ENCODE measurements at places on chromosomes 11 and 22.

- DNase-seq = no peak
These were observed 12.6 kb upstream of the EIF3M start for GRCh38 chr11:32571039-32571438.

- no peak for DNase-seq
These were observed 101.2 kb downstream of the CEP164 start for GRCh38 chr11:117428856-117429229.

- no peak for DNase-seq
These were observed 14.5 kb upstream of the CYTH4 start for GRCh38 chr22:37267661-37268413.

GRCh38 chr11:131870305-131870704 lies 499.9 kb downstream of the NTM start:
- DNase-seq = no peak

DNA sequence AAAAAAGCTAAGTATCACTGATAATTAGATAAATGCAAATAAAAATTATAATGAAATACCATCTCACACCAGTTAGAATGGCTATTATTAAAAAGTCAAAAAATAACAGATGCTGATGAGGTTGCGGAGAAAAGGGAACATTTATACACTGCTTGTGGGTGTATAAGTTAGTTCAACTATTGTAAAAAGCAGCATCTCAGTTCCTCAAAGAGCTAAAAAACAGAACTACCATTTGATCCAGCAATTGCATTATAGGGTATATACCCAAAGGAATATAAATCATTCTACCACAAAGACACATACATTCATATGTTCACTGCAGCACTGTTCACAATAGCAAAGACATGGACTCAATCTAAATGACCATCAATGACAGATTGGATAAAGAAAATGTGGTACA lies 120.3 kb upstream of the ZBED5 start:
- DNase-seq = no peak

GRCh38 chr11:125123947-125124617 lies 12.7 kb upstream of the TMEM218 start:
- peak; percentile 14 for DNase-seq

- DNase-seq = no peak
These were observed 29.6 kb upstream of the MAPK1 start for GRCh38 chr22:21896951-21897513.

GRCh38 chr11:118790357-118791110 lies 430 bp downstream of the DDX6 start:
- peak; percentile 55 for DNase-seq

GRCh38 chr22:21632237-21632895 lies at the start of gene CCDC116:
TSS of gene CCDC116 (plus strand) at chr22:21632760. CDS start at chr22:21633182, 422 bp downstream.
- DNase-seq = peak; percentile 52

GRCh38 chr22:33272871-33273270 lies 214.7 kb upstream of the SYN3 start:
- DNase-seq = no peak

- DNase-seq = no peak
These were observed 116.4 kb downstream of the APOL5 start for GRCh38 chr22:35834061-35834460.

GRCh38 chr22:41828516-41828915 lies 4.4 kb upstream of the SREBF2 start:
- DNase-seq = no peak

- no peak for DNase-seq
These were observed 1.6 kb upstream of the CYTH4 start for GRCh38 chr22:37280718-37281117.

DNA sequence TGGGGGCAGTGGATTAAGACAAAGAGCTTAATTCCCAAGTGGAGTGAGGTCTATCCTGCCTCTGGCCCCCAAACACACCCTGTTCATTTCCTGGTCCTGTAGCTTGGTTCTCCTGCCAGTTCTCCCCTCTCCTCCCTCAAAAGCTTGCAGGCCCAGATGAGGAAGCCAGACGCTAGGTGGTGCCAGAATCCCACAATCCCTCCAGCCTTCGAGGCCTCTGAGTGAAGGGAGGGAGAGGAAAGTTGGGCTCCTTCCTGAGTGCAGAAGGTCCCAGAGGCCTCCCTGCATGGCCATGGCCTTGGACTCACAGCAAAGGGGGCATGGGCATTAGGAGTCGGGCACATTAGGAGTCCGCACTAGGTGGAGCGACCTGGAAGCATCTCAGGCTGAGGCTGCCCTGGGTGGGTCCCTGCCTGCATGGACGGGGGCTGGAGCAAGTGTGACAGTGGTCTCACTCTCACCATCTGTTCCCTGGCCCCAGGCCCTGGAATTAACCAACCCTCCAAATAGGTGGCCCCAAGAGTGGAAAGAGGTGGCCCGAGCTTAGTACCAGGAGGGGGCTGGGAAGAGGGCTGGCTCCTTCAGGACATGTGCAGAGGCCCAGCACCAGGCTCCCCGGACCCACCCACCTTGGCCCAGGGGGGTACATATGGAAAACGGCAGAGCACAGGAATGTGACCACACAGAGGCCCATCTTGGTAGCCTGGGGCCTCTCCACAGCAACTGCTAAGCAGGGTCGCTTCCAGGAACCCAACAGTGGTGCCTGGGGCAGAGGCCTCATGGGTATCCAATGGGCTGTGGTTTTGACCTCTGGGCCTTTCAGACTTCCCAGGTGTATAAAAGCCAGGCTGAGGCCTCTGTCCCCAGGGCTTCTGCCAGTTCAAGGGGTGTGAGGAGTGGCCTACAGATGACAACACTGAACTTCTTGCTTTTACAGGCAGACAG lies 5.2 kb downstream of the FXYD2 start:
- DNase-seq = no peak

DNA sequence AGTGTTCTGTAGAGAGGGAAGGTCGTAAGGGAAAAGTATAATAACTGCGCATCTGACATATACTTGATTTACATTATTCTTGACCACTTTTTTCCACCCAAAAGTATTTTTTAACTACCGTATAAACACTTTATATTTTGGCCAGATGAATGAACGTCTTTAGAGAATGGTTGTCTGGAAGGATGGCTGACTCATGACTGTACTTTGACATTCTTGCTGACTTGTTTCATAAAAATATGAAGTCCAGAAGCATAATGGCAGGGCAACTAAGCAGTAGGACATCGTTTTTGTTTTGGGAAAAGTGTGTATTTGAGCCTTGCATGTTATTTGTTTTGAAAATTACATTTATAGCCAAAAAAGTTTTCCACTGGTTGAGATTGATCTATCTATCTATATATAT lies 110.0 kb downstream of the OSBP2 start:
- DNase-seq = no peak

DNA sequence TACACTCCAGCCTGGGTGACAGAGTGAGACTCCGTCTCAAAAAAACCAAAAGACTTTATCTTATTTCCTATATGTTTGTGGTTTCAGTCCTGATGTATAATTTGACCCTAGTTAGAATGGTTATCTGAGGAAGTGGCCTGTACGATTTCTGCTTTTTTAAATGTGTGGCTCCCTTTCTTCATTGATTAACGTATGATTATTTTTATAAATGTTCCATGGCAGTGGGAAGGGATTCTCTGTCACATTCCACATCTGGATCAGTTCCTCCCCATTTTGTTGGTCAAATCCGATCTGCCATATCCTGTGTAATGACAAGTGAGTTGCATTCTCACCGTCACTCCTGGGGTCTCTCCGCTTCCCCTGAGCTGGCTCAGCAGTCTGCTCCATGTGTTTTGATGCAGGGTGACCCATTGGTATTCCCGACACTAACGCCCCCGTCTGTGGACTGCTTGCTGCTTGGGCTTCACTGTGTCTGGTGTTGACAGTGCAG lies 20.3 kb downstream of the NEAT1 start:
- DNase-seq = no peak

- DNase-seq = no peak
These were observed 30.3 kb upstream of the PISD start for GRCh38 chr22:31692186-31692886.

DNA sequence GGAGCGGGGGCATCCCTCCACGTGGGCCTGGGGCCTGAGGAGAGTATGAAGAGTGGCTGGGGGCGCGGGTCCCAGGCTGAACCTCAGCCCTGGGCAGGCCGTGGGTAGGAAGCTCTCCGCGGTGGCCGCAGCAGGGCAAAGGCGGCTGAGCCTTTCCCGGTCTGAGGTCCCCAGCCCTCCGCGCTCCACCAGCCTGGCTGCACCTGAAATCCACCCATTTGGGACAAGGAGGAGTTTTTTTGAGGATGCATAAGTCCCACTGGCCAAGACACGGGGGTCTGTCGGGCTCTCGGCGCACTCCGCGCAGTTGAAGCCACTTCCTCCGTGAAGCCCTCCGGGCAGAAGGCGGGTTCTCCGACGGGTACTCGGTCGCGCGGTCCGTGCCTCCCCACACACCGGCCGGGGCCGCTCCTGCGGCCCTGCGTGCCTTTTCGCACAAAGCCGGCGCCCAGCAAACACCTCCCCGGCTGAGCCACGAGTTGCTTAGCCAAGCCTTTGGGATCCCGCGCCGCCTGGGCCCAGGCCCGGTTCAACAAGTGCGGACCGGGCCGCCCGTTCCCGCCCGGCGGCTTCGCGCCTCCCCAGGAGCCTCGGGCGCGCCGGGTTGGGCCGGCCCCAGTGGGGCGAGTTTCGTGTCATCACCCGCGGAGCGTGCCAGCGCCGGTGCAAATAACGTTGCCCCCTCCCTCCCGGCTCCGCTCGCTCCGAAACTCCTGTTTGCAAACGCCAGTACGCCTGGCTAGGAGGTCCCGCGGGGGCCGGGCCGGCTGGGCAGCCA lies 666 bp upstream of the OVOL1 start:
- DNase-seq = no peak

GRCh38 chr11:113376156-113376555 lies 11.4 kb upstream of the ANKK1 start:
- DNase-seq = no peak

- DNase-seq = no peak
These were observed 349.7 kb upstream of the MPPED2 start for GRCh38 chr11:30935861-30936260.

DNA sequence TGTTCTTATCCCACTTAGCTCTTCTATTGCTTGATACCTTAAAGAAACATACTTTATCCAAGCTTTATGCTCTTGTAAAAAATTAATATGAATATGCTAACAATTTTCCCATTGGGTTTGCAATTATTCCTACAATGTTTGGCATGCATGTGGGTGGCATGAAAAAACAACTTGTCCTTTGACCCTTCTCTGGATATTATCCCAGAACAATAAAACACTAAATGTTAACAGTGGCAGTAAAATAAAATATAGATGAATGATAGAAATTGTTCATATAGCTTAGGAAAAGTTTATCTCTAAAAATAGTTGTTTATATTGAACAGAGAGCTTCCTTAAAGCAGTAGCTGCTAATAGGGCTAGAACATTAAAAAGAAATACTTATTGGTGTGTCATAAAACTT lies 860.5 kb upstream of the LRRC4C start:
- DNase-seq = no peak

GRCh38 chr22:35410663-35411034 lies 10.7 kb downstream of the MCM5 start:
- DNase-seq = no peak

- DNase-seq = no peak
These were observed 44.7 kb upstream of the SHISAL1 start for GRCh38 chr22:44357296-44357965.

GRCh38 chr11:59426361-59427067 lies at the start of gene OR5A2:
TSS of gene OR5A2 (minus strand) at chr11:59426413. CDS start at chr11:59422953, 3,460 bp downstream.
- no peak for DNase-seq

DNA sequence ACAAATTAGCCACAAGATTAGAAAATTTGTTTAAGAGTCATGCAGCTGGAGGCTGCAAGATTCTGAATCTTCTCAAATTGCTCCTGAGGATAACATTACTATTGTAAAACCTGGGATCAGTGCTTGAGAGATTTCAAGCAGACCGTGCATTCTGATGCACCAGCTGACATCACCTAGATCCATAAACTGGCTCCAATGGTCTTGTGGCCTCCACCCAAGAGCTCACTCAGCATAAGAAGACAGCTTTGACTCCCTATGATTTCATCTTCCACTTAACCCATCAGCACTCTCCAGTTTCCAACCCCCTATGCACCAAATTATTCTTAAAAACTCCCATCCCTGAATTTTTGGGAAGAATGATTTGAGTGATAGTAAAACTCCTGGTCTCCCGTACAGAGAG lies 1007.9 kb upstream of the TENM4 start:
- no peak for DNase-seq

DNA sequence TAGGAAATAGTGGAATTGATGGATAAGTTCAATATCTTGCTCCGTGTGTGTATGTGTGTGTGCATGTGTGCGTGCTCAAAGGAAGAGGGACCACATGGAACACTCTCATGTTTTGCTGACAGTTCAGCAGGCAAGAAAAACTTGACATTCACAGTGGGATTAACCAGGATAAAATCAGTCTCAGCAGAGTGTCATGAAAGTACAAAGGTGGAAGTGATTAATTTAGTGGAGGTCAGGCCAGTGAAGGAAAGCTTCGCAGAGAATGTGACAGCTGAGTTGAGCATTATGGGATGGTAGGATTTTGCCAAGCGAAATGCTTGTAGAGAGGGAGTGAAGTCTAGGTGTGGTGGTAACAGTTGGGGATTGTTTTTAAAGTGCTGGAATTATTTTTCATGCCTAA lies 15.7 kb upstream of the FBXO3 start:
- no peak for DNase-seq

All from stimulated activated naive CD4-positive, alpha-beta T cell treated with Interleukin-2 at 50 U/mL for 16 hours (primary cell).